ENCODE measurements at places on chromosomes 13 and 19.

GRCh38 chr13:30158774-30159445 is 148.4 kb downstream of the KATNAL1 start:
- peak; percentile 50 for DNase-seq

- DNase-seq: no peak
Measured at GRCh38 chr19:41646589-41647204, 19.8 kb upstream of the CEACAM4 start.

DNA sequence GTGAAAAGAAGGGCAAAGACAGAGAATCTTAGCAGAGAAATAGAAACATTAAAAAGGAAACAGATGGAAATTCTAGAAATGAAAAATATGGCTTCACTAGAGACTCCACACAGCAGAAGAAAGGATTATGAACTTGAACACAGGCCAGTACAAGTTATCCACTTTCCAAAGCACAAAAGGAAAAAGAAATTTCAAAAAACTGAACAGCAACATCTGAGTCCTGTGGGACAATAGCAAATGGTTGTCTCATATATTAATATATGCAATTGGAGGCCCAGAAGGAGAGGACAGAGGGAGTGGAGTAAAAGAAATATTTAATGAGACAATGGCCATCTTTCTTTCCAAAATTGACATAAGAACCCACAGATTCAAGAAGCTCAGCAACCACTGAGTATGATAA is 141.7 kb upstream of the GJB6 start:
- no peak for DNase-seq

GRCh38 chr13:114157869-114158495 is 21.1 kb upstream of the CFAP97D2 start:
- no peak for DNase-seq

GRCh38 chr13:113359571-113359970 is 4.4 kb downstream of the GRTP1 start:
- no peak for DNase-seq

DNA sequence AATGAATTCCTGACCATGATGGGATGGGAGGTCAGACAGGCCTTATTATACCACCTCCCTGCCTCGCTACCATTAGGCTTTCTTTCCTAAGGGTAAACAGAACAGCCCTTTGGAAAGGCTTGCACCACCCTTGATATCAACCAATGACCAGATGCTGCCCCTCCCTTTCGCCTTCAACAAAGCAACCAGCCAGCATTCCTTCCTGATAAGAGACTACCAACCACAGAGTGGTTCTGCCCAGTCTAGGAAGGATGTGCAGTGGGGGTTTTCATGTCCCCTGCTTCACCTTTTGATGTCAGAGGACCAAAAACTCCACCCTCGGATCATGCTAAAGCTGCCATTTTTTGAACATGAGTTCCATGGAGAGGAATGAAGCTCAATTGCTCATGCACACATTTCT is 21.7 kb downstream of the TEX30 start:
- no peak for DNase-seq

- no peak for DNase-seq
Measured at GRCh38 chr13:26412936-26413716, 144.4 kb upstream of the WASF3 start.

- no peak for DNase-seq
Measured at GRCh38 chr13:43983373-43983772, 103.7 kb downstream of the LACC1 start.

- no peak for DNase-seq
Measured at GRCh38 chr13:30569901-30570576, 47.7 kb upstream of the USPL1 start.

- DNase-seq: no peak
Measured at GRCh38 chr13:42574011-42574410, at the start of gene TNFSF11. TSS of gene TNFSF11 (plus strand) at chr13:42574152. CDS start at chr13:42574304, 152 bp downstream.

GRCh38 chr13:112928020-112928971 is 40.7 kb upstream of the MCF2L start:
- DNase-seq: no peak

- no peak for DNase-seq
Measured at GRCh38 chr13:73618275-73618865, 515.8 kb downstream of the KLF12 start.

- no peak for DNase-seq
Measured at GRCh38 chr13:26457212-26457611, 100.3 kb upstream of the WASF3 start.

DNA sequence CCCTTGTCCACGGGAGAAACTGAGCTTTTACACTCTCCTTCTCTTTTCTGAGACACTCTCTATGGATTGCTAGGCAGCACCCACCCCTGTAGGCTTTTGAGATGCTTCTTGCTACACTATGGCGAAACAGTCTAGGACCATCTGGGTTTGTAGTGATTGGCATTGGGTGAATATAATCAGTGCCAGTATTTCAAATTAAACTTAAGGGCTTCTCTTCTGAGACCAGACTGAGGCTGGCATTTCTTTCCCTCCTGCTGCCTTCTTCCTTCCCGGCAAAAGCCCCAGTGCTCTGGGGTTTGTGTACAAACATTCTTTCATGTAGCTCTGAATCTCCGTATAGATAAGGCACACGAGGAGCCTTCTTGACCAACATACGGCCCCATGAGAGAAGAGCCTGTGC is 276.7 kb downstream of the SLC7A1 start:
- DNase-seq: no peak

DNA sequence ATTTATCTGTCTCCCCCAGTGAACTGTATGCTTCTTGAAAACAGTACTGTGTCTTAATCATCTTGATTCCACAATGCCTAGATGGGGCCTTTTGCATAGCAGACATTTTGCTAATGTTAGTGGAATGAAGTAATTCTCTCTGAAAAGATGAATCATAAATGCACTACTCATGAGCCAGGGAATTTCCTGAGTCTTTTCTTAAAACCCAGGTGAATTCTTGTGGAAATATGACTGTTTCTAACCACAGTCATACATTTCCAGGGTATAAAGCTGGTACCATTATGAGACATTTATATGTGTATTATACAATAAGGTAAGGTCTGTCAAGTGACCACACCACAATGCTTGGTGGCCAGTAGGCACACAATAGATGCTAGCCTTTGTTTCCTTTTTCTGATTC is 5.5 kb upstream of the KCTD4 start:
- peak; percentile 11 for DNase-seq

- DNase-seq: no peak
Measured at GRCh38 chr13:85216576-85216975, 582.6 kb downstream of the SLITRK6 start.

GRCh38 chr13:23399347-23399746 is 34.2 kb downstream of the SACS start:
- DNase-seq: no peak

DNA sequence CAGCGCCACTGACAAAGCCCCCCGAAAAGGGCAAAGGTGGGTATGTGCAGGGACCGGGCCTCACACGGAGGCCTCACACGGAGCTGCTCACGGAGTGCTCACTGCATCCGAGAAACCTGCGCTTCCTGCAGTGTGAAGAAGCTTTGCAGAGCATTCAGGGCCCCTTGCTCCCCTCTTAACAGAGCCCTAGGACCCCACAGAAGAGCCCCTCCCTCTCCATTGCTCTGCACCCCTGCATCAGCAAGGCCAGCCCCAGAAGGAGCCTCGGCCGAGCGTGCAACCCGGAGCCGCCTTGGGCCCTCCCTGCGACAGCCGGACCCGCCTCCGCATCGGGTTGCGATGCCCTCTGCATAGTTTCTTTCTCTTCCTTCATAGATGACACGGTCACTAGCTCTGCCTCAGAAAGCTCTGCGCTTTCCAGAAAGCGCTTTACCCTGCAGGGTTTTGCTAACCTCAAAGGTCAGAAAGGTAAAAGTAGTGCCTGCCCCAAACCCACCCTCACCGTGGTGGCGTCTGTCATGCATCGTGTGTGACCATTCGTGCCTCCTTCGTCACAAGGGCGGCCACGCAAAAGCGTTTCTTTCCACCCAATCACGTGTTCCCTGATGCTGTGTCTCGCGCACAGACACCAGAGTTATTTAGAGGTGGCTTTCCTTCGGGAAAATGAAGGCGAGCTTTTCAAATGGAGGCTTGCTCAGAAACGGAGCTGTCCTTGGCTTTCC is 15.7 kb upstream of the F7 start:
- no peak for DNase-seq

- DNase-seq: no peak
Measured at GRCh38 chr19:58095328-58095727, 2.7 kb downstream of the ZSCAN18 start.

GRCh38 chr19:45336696-45337251 is 3.8 kb upstream of the KLC3 start:
- DNase-seq: no peak

GRCh38 chr13:21812192-21812626 is 141.3 kb downstream of the FGF9 start:
- no peak for DNase-seq

DNA sequence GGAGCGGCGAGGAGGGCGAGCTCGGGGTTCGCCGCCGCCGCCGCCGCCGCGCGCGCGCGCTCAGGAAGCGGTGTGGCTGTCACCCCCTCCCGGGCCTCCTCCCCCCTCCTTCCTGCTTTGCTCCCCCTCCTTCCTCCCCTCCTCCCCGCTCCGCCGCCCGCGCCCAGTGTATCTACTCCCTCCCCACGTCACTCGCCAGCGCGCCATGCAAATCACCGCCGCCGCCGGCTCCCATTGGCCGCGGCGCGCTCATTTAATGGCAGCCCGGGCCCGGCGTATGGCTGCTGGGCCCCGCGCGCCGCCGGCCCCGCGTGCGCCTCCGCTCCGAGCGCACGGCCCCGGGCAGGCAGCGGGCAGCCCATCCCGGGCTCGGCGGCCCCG is 335 bp upstream of the SOX1 start:
- DNase-seq: peak; percentile 17

GRCh38 chr13:39047560-39047959 is 9.3 kb downstream of the NHLRC3 start:
- DNase-seq: no peak

DNA sequence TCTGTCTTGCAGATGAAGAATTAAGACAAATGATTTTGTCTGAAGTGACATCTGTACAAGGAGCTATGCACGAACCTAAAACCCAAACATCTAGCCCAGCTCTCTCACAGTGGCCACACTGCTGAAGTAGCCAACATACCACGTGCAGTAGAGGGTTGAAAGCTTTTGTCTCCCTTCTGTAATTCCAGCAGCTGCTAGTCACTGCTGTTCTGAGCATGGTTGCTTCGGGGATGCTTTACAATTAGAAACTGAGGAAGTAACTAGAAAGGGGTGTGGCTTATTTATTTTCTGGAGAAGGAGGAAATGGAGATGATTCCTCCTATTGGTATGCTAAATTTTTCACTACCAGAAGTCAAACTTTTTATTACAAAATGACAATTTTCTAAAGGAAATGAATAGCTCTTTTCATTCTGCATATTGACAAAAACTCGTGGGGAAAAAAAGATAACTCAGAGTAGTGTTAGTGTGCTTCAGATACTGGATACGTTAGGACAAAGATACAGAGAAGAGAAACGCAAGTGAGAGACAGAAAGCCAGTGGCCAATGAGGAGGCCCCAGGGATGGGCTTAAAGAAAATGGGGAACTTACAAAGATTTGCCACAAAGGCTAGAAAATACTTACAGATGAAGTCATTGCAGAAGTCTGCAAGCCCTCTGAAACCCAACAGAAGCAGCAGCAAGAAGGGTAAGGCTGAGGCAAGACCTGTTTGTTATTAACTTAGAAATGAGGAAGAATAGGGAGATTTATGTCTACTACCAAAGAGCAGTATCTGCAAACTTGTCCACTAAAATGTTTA is 192.7 kb upstream of the MIR17HG start:
- DNase-seq: peak; percentile 1

DNA sequence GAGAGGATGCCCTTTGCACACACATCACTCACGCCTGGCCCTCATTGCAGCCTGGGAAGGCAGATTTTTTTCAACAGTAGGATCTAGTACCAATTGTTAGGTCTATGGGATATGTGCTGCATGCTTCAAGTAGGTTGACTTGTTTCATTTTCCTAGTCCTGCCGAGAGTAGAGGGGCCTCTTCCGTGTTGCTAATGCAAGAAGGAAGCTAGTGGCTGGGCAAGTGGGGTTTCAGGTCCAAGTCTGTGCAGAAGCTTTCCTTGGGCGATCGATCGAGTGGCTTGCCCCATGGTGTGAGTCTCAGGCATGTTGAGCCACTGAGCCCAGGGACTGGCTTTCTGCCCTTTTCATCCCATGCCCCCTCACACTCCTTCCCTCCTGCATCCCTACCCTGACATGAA is 13.7 kb downstream of the ILF3 start:
- DNase-seq: no peak

GRCh38 chr13:27171244-27171826 is at the start of gene USP12:
TSS of gene USP12 (minus strand) at chr13:27171811. CDS start at chr13:27171639, 172 bp downstream.
- DNase-seq: no peak

- no peak for DNase-seq
Measured at GRCh38 chr19:24046550-24046949, 40.4 kb upstream of the ZNF254 start.

- DNase-seq: peak; percentile 67
Measured at GRCh38 chr19:47427241-47428176, 8.2 kb upstream of the MEIS3 start.

- DNase-seq: no peak
Measured at GRCh38 chr13:69292789-69293425, 814.7 kb upstream of the ATXN8OS start.

DNA sequence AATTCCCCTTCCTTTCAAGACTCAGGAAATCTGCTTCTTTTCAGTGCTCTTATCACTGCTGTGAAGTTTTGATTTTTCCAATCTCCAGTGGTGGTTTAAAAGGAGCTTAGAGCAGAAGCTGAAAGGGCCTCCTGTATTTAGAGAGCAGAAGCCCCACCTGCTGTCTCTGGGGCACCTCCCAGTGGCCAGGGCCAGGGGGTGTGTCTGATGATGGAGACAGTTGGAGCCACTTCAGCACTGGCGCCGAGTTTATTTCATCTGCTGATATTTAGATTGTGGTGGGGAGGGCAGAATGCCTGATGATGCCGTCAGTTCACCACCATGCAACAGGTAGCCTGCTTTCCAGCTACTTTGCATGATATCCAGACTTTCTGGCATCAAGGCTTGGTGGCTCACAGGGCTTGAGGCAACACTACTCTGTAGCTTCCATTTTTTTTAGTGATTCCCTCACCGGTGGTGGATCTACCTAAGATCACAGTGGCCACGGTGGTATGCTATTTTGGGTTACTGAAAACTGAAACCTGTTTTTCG is 371.9 kb downstream of the KCNRG start:
- DNase-seq: peak; percentile 47

DNA sequence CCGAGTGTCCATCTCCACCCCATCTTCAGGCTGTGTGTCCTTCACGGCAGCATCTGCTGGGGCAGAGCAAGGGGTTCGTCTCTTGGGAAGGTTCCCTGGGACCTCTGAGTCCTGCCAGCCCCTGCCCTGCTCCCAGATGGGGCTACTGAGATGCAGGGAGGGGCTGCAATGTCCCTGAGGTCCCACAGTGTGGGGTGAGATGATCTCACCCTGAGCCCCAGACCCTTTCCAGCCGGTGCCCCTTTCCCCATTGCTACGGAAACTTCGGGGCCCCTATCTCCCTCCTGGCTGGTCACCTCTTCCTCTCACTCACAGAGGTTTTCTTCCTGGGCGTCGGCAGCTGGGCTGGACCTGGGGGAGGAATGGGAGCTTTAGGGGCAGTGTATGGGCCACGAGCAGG is 5.0 kb downstream of the LILRB2 start:
- DNase-seq: no peak

DNA sequence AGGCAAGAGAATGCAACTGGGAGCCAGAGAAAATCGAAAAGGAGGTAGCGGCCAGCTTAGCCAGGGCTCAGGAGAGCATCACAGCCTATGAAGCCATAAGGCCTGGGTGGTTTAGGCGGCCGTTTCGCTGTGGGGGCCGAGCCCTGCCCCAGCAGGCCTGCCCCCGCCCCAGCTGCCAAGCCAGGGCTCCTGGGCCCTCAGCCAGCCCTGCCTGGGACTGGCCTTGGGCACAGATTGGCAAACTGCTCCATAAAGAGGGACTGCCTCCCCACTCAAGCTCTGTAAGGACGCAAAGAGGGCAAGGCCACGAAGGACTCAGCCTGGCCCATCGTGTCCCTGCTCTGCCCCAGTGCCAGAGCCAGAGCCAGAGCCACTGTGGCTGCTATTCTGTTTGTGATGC is 10.2 kb downstream of the ZNF653 start:
- no peak for DNase-seq

All from CD4-positive, alpha-beta T cell treated with Interleukin-15 for 4 hours (primary cell).